ENCODE measurements at places on chromosomes 11 and 22.
A peak's percentile ranks its signal among the peaks of the same experiment; 100 is the strongest.

DNA sequence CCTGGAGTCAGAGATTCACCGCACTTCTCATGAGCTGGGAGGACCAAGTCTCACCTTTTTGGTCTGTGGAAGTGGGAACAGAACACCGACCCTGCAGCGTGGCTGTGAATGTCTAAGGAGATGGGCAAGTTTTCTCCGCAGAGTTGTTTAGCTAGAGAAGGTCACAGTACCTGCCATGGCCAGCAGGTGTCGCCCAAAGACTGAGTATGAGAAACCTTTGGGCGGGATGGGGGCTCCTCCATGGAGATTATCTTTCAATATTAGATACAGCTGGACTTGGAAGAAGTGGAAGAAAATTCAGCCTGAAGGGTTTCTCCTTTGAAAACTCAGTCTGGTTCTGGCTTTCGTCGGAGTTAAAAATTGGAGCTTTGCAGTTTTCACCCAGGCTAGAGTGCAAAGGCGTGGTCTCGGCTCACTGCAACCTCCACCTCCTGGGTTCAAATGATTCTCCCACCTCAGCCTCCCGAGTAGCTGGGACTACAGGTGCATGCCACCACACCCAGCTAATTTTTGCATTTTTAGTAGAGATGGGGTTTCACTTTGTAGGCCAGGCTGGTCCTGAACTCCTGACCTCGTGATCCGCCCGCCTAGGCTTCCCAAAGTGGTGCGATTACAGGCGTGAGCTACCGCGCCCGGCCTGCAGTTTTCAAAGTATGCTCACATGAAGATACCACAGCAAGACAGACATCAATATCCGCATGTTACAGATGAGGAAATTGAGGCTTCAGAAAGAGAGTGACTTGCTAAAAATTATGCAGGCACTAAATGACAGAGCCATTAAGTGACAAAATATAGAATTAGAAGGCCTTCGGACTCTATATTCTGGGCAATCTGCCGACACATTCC lies 10.7 kb upstream of the DSCAML1 start:
- DNase-seq = peak; percentile 79

- DNase-seq = no peak
Measured at GRCh38 chr11:88531831-88532230, 194.3 kb upstream of the CTSC start.

DNA sequence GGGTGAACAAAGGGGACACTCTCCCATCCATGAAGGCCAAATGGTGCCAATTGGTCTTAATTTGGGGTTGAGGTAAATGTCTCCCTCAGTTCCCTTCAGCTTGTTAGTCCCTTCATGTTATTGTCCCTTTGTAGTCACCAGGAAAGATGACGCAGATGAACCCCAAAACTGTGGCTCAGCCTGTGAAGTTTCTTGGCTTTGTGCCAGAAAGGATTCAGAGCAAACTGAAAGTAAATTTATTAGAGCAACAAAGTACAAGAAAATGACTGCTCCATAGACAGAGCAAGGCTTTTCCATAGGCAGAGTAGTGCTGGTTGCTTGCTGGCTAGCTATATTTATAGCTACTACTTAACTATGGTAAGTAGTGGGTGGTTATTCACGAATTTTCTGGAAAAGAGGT lies 16.7 kb downstream of the OR4C3 start:
- DNase-seq = no peak

- no peak for DNase-seq
Measured at GRCh38 chr11:31820438-31820818, 9.3 kb upstream of the PAX6 start.

DNA sequence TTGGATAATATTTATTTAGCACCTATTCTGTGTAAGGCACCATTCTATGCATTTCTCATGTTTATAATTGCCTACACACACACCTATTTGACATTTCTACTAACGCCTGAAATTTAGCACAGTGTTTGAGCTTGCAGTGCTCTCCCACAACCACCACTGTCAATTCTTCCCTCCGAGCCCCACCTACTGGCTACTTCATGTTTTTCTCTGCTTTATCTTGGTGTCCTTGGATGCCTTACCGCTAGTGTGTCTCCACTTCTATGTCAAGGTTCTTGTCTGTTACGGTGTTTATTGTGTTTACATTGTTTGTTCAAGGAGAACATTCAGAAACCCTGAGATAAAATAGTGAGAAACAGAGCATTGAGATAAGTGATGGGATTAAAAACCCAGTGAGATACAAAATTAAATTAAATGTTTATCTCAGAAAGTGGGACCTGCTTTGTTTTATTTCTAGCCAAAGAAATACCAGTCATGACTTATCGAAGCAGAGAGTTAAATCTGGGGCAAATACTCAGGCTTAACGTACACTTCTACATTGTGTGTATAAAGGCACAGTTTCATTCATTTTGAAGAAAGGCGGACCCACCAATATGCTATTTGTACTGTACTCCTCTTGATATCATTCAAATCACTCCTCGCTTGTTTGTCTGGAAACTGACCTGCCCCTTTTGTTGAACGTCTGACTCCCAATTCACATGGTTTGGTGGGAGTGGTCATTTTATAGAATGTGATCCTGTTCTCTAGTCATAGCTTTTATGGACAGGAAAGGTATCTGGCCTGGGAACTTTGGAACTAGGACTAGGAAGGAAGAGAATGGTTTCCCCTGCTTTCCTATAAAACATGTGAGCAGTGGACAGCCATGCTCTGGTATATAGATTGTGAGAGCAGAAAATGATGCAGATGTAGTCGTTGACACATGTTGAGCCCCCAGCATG lies 39.2 kb upstream of the SLC36A4 start:
- DNase-seq = no peak

GRCh38 chr11:104705490-104706190 lies 192.6 kb downstream of the CASP12 start:
- peak; percentile 55 for DNase-seq

- DNase-seq = no peak
Measured at GRCh38 chr11:110119317-110119716, 26.1 kb downstream of the ZC3H12C start.

GRCh38 chr22:32737811-32738497 lies 63.6 kb upstream of the TIMP3 start:
- DNase-seq = no peak

DNA sequence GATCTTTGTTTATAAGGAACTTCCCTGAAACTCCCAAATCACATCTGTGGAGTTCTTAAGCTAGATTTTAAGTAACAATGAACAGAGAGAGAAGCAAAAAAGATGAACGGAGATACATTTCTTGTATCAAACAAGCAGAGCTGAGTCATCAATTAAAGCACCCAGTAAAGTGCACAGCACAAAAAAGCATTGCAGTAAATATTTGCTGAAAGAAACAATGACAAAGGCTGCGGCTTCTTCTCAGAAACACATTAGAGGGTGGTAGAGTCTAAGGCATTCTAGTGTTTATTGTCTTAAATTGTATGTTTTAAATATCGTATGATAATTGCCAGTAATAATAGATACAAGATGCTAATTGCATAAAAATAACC lies 941.6 kb upstream of the CHORDC1 start:
- DNase-seq = no peak

DNA sequence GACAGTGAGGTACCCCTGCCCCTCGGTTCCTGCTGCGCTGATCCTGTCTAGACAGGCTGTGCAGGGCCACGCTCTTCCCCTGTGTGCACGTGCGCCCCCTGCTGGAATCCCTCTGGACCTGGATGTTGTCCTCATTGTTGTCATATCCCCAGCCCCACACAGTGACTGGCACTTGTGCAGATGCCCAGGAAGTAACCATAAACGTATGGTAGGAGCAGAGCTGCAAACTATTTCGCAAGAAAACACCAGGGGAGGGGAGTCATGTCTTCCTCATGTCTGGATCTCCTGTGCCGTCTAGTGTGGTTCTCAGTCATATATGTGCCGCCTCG lies 114.7 kb downstream of the CRYBB2 start:
- peak; percentile 33 for DNase-seq

- no peak for DNase-seq
Measured at GRCh38 chr11:92225568-92226330, 1.1 kb downstream of the FAT3 start.

DNA sequence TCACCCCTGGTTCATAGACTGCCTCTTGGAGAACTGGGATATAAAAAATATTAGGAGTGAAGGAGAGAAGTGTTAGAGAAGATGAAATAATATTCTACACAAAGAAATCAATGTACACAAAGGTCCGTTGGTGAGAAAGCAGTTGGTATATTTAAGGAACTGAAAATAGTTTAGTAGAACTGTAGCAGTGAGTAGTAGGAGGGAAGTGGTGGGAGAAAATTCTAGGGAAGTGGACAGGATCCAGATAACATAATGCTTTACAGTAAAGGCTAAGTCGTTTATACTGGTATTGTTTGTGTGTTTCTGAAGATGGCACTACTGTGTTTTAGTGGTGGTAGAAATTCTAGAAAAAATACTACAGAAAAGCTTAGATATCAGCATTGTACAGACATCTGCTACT lies 120.8 kb upstream of the CHORDC1 start:
- DNase-seq = no peak

- DNase-seq = no peak
Measured at GRCh38 chr11:3903207-3903896, 47.9 kb downstream of the STIM1 start.

DNA sequence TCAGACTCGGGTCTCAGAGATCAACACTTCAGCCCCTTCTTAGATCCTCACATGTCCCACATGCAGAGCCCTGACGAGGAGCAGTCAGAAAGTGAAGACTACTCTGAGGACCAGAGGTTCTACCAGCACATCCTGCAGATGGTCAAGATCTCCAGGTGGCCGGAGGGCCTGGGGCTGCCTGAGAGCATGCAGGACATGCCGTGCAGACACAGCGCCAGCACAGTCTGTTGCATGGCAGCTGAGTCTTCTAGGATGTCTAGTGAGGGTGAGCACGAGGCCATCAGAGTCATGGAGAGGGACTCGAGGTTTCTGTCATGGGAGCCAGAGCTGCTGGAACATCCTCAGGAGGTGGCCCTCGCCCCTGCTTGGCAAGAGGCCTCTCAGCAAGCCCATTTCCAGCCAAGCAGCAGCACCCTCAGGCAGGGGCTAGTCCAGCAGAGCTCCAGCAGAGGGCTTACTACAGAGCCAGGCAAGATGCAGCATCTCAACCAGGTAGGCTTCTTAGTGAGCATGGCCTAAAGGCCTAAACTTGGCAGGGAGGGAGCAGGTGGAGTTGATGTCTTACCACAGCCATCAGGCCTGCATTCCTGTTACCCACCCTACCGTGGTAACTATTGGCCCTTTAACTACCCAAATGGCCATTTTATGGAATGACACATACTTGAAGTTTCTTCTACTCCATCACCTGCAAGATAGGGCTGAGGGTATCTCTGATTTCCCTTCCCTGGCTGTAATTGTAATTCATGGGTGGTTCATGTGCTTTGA lies 28.7 kb downstream of the CEP164 start:
- DNase-seq = no peak

Measured in activated CD4-positive, alpha-beta T cell treated with anti-CD3 and anti-CD28 coated beads, Interleukin-2, amount 50 U/mL, for 1 hour (primary cell).